Hair follicular keratinocyte (primary cell): ENCODE measurements at places on chromosomes 2 and 18. TPM values are rescaled to one million over a fixed set of nuclear protein-coding genes. Genes with fewer than 3 reads are reported as not detected.

Gene IL37
- total RNA-seq, result not detected in 2 replicates

Gene VWC2L
- not detected in 2 replicates for total RNA-seq

Gene KCTD18
- 22.7 and 25.7 TPM in 2 replicates for total RNA-seq

Gene FBLN7
- total RNA-seq, result 0.23 TPM in 1 of 2 replicates, not detected in the other

Gene SCYGR4
- not detected in 2 replicates for total RNA-seq

Gene AQP12B
- not detected in 2 replicates for total RNA-seq

Gene SLC19A3
- 0.08 and 6.6 TPM in 2 replicates for total RNA-seq

Gene PLGLB1
- total RNA-seq, result 0.55 and 0.57 TPM in 2 replicates

Gene ADCYAP1
- not detected in 2 replicates for total RNA-seq

Gene HOXD12
- not detected in 2 replicates for total RNA-seq

Gene AQP4
- total RNA-seq, result not detected in 2 replicates

Gene TMEM247
- not detected in 2 replicates for total RNA-seq

Gene CBLN2
- not detected in 2 replicates for total RNA-seq

Gene ARHGEF4
- 34.5 and 36.1 TPM in 2 replicates for total RNA-seq

Gene POTEI
- not detected in 2 replicates for total RNA-seq

Gene SERPINB4
- total RNA-seq, result 1.9 TPM in 2 replicates

Gene PAIP2B
- 1.1 and 1.5 TPM in 2 replicates for total RNA-seq

Gene PARD3B
- total RNA-seq, result 0.23 and 0.42 TPM in 2 replicates

Gene KCNE4
- not detected in 2 replicates for total RNA-seq

Gene REG1B
- total RNA-seq, result not detected in 2 replicates

Gene IL1A
- total RNA-seq, result 305 and 483 TPM in 2 replicates

Gene C1QL2
- not detected in 2 replicates for total RNA-seq

Gene WDR12
- total RNA-seq, result 34.1 and 45.7 TPM in 2 replicates

Gene MATN3
- 1.9 and 3.7 TPM in 2 replicates for total RNA-seq

Gene AGXT
- total RNA-seq, result not detected in 2 replicates

Gene RAB6C
- total RNA-seq, result not detected in 2 replicates

Gene CTLA4
- not detected in 2 replicates for total RNA-seq

Gene TMEM185B
- total RNA-seq, result 29.8 and 32.3 TPM in 2 replicates

Gene SERPINB2
- total RNA-seq, result 51.8 and 59.3 TPM in 2 replicates

Gene VAMP5
- 1.4 and 3.0 TPM in 2 replicates for total RNA-seq

Gene AQP12A
- total RNA-seq, result not detected in 2 replicates

Gene CXCR1
- 0.11 TPM in 1 of 2 replicates, not detected in the other for total RNA-seq

Gene GAD1
- 2.1 TPM in 2 replicates for total RNA-seq

Gene ABCG5
- total RNA-seq, result not detected in 2 replicates

Gene MOCOS
- total RNA-seq, result 7.9 and 9.1 TPM in 2 replicates

Gene AKAIN1
- not detected in 2 replicates for total RNA-seq

Gene PUS10
- 1.8 and 2.3 TPM in 2 replicates for total RNA-seq

Gene SNORC
- total RNA-seq, result 0.04 and 1.2 TPM in 2 replicates

Gene DSG2
- total RNA-seq, result 53.2 and 73.2 TPM in 2 replicates

Gene GPAT2
- 1.4 and 2.8 TPM in 2 replicates for total RNA-seq

Gene SELENOI
- total RNA-seq, result 24.4 and 24.7 TPM in 2 replicates

Gene FHOD3
- total RNA-seq, result 7.5 and 8.4 TPM in 2 replicates

Gene GALM
- 0.16 and 1.5 TPM in 2 replicates for total RNA-seq

Gene STK16
- total RNA-seq, result 13.7 and 38.1 TPM in 2 replicates

Gene C18orf32
- 29.0 and 42.9 TPM in 2 replicates for total RNA-seq
